COLO829 (cell line): ENCODE measurements at places on chromosomes 2 and 18.

GRCh38 chr2:239476029-239476756 is 75.4 kb upstream of the HDAC4 start:
- DNase-seq = no peak

- DNase-seq = no peak
Observed at GRCh38 chr18:46830633-46831032, 73.8 kb upstream of the ST8SIA5 start.

GRCh38 chr2:35463805-35464596 is 891.6 kb upstream of the CRIM1 start:
- DNase-seq = no peak

DNA sequence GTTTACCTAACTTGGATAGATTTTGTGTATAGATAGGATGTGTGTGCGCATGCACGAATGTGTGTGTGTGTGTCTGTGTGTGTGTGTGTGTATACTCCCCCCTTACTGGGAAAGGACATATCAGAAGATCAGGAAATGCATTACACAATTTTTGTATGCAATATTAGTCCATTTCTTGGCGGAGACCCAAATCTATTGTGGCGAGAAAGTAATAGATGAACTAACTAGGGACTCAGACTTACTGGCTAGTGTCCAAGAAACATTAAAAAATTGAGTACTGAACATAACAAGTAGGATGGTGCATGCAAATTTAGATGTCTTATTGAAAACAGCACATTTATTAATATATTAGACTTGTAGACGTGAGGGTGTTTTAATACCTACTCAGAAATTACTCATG is 1036.5 kb upstream of the FANCL start:
- no peak for DNase-seq
